ENCODE measurements at places on chromosomes 2 and 18. TPM values are rescaled to one million over a fixed set of nuclear protein-coding genes. Genes with fewer than 3 reads are reported as not detected.

Gene SPATA3
- not detected for total RNA-seq

Gene REL
- total RNA-seq: 7.8 TPM

Gene POTEF
- total RNA-seq: not detected

Gene CD8B
- total RNA-seq: not detected

Gene ZNF804A
- not detected for total RNA-seq

GRCh38 chr2:215290980-215291599 lies 20.8 kb upstream of the ATIC start:
- no peak for DNase-seq

DNA sequence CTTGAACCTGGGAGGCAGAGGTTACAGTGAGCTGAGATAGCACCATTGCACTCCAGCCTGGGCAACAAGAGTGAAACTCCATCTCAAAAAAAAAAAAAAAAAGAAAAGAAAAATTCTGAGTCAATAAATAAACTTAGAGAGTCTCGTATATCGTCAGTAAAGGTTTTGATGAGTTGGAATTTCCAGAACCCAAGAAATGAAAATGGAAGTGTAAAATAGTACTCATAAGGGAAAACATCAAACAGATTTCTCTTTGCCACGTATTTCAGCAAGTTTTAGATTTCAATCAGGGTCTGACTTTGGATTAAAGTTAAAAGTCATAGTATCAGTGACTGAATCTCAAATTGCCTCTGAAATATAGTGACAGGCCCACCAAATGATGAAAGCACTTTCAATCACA lies 71.4 kb upstream of the SPOPL start:
- DNase-seq: no peak

- DNase-seq: peak; percentile 88
Observed at GRCh38 chr2:64646007-64646880, 7.5 kb downstream of the SERTAD2 start.

- DNase-seq: no peak
Observed at GRCh38 chr2:60884800-60885199, 3.4 kb downstream of the REL start.

GRCh38 chr2:176794392-176794791 lies 418.2 kb upstream of the HNRNPA3 start:
- DNase-seq: no peak

- DNase-seq: no peak
Observed at GRCh38 chr2:162385536-162385935, 41.6 kb downstream of the GCA start.

DNA sequence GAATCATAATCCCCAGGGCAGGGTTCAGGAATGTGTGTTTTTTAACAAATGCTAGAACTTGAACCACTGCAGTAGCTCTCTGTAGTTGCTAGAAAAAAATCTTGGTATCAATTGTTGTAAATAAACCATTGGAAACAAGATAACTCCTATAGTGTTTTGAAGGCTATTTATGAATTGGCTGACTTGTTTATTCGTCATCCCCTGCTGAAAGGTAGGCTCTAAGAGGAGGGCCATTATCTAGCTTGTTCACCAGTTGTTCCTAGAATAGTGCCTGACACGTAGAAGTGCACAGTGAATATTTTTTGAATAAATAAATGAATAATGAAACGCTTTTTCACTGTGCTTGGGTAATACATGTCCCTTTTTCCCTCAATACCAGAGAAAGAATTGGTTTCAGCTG lies 211.4 kb downstream of the BABAM2 start:
- no peak for DNase-seq
